ENCODE measurements at places on chromosomes 7 and 10.

- peak; percentile 88 for DNase-seq
Observed at GRCh38 chr10:100878291-100878910, 34.4 kb upstream of the SLF2 start.

GRCh38 chr7:127107601-127108007 lies 145.1 kb downstream of the GRM8 start:
- DNase-seq: peak; percentile 16

DNA sequence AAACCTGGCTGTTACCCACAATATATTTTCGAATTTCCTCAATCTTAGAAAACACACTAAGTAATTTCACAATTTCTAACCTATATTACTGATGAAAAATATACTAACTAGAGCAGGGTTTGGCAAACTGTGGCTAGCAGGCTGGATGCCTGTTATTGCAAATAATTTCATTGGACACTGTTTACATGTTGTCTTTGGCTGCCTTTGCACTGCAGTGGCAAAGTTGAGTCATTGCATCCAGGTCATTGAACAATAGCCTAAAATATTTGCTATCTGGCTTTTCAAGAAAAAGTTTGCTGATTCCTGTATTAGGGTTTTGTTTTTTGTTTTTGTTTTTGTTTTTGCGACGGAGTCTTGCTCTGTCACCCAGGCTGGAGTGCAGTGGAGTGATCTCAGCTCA lies 47.2 kb downstream of the KIF11 start:
- DNase-seq: peak; percentile 46

DNA sequence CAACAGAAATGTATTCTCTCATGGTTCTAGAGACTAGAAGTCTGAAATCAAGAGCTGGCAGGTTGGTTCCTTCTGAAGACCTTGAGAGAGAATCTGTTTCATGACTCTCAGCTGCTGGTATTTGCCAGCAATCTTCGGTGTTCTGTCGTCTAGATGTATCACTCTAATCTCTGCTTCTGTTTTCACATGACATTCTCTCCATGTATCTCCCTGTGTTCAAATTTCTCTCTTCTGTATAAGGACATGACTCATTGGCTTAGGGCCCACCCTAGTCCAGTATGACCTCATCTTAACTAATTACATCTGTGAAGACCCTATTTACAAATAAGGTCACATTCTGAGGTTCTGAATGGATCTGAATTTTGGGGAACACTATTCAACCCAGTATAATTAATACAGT lies 82.3 kb downstream of the ANKRD7 start:
- no peak for DNase-seq

- peak; percentile 85 for DNase-seq
Observed at GRCh38 chr7:831596-832166, 595 bp upstream of the SUN1 start.

GRCh38 chr7:2078899-2079298 lies 153.8 kb downstream of the MAD1L1 start:
- DNase-seq: no peak

- no peak for DNase-seq
Observed at GRCh38 chr7:143477501-143478150, at the start of gene TAS2R41. Gene TAS2R41, plus strand, starts transcription at chr7:143477873. Its CDS starts 0 bp downstream, at chr7:143477873.

DNA sequence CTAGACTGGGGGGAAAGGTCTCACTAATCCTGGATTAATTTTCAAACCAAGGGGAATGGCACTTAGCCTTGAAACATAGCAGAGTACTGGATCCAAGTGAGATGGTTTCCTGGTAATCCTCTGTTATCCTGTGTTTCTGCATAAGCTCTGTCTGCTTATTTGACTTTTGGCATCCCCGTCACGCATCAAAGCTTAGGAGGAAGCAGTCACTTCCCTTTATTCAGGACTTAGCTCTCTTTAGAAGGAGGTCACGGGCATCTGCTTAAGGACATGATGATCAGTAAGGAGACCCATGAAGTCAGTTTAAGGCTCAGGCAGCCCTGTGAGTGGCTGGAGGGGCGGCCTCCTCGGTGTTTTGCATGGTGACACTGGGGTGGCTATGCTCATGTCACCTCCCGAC lies 30.0 kb downstream of the TSPAN15 start:
- DNase-seq: no peak

All from AG08395 (cell line).